HFFc6 (cell line): ENCODE measurements at places on chromosomes 16 and 17.

DNA sequence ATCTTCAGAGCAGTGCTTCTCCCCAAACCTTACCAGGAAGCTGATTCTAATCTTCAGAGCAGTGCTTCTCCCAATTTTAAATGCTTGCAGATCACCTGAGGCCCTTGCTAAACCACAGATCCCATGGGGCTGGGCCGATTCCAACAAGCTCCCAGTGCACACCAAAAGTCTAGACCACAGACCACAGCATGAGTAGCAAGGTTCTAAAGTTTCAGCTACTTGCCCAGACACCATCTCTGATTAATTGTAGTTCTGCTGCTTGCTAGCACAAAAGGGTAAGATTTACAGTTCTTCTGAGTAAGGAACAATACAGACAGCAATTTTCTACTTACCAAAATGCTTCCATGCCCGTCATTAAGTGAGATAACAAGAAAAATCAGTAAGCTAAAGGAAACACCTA lies 12.2 kb downstream of the CLEC3A start:
- DNase-seq = no peak

- DNase-seq = no peak
Observed at GRCh38 chr16:88825146-88825545, 13.4 kb upstream of the APRT start.

- DNase-seq = no peak
Observed at GRCh38 chr17:13001991-13002615, 15.7 kb downstream of the ELAC2 start.

DNA sequence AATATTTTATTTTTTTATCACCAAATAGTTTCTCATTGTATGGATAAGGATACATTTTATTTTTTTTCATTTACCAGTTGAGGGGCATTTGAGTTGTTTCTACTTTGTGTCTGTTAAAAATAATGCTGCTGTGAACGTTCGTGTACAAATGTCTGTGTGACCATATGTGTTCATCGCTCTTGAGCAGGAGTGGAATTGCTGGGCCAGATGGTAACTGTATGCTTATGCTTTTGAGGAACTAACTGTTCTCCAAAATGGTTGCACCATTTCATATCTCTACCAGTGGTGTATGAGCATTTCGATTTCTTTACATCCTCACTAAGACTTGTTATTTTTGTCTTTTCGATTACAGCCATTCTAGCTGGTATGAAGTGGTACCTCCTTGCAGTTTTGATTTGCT lies 212.5 kb upstream of the N4BP1 start:
- no peak for DNase-seq

DNA sequence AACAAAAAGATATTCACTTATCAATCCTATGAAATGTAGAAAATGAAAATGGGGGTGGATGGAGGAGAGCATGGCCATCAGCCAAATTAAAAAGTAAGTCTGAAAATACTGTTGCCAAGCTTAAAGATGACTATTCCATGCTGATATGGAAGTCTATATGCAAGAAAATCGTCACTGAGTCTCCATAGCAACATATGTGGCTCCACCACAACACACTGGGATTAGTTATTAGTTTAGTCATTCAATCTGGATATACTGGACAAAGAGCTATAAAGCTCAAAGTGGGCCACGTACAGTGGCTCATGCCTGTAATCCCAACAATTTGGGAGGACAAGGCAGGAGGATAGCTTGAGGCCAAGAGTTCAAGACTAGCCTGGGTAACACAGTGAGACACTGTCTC lies 24.7 kb upstream of the PSMD7 start:
- peak; percentile 25 for DNase-seq

GRCh38 chr16:88940862-88941817 lies 35.9 kb downstream of the CBFA2T3 start:
- no peak for DNase-seq

- DNase-seq = no peak
Observed at GRCh38 chr17:32732900-32733299, 144.0 kb downstream of the MYO1D start.

DNA sequence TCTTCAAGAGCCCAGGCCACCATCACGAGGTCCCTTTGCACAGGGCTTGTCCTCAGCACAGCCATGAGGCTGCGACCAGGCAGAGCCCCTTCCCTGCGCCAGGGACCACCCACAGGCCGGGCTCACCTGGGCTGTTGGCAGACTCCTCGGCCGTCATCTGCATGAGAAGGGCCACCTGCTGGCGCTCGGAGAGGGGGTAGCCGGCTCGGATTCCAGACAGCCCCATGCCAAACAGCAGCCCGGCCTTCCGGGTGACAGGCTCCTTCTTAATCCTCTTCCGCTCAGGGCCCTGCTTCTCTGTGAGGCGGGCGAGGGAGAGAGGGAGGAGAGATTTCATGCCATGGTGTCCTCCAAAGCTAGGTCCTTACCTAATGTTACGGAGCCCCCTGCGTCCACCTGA lies 73.4 kb downstream of the ZNF778 start:
- DNase-seq = no peak

DNA sequence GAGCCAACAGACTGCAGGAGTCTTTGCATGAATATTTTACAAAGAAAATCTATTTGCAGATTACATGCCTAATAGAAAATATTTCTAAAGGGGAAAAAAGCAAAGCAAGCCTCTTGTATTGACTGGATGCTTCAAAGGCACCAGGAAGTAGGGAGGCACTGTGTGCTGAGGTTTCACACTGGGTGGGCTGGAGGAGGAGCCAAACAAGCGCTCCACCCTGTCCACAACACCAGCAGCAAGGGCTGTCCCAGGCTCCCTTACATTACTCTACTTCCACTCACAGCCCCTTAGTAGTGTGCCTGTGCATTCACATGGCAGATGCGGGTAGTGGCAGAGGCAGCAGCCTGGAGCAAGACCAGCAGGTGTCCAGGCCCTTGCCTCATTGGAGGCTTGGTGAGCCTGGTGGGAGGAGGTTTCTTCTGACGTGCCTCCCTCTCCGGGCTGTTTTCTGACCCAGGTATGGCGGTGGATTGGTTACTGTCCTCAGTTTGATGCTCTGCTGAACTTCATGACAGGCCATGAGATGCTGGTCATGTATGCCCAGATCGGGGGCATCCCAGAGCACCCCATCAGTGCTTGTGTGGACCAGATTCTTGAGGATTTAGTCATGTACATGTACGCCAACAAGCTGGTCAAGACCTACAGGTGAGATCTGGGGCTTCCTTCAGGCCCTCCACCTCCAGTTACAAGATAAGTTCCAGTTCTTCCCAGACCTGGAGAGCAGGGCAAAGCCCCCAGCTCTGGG lies 7.0 kb upstream of the CCNF start:
- DNase-seq = no peak

DNA sequence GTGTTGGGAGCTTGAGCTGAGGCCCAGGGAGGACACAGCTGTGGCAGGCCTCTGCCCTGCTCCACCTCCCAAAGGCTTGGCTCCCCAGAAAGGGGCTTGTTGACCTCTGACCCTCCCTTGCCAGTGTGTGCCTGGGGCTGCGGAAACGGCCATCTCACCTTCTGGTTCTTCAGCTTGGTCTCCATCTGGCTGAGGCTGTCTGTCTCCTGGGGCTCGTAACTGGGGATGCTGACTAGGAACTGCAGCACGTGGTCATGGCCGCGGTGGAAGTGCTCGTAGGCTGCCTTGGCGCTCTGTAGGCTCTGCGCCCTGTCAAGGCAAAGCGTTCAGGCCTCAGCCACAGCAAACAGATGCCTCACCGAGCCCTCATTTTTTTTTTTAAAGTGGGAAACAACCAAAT lies 42.7 kb downstream of the UBN1 start:
- no peak for DNase-seq

DNA sequence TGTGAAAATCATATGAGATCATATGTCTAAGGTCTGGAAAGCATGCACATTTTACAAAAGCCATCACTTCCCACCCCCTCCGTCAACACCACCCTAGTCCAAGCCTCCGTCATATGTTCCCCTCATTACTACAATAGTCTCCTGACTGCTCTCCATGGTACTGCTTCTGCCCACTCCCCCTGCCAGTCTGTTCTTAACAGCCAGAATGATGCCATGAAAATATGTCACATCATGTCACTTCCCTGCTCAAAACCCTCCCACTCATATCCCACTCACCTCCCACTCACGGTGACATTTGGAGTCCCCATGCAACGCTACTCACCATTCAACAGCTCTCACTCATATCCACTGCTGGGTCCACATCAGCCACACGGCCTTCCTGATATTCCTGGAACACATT lies 432.3 kb downstream of the XYLT1 start:
- no peak for DNase-seq

DNA sequence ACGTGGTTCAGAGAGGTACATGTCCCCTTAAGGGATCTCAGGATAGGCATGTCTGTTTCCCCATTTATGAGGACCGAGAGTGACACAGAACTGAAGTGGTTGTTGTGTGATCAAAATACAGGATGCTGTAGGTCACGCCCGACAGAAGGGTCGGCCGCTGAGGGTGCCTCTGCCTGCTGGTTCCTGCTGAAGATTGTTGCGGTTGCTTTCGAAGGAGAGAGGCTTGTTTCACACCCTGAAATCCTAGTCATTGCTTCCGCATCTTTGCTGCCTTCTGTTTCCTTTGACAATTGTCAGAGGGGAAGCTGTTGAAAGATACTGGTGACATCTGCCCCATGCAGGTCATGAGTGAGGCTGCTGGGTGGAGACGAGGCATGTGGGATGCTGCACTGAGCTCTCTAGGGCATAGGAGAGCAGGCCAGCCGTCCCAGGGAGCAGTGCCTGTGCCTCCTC lies 3.8 kb upstream of the NAT9 start:
- DNase-seq = no peak

DNA sequence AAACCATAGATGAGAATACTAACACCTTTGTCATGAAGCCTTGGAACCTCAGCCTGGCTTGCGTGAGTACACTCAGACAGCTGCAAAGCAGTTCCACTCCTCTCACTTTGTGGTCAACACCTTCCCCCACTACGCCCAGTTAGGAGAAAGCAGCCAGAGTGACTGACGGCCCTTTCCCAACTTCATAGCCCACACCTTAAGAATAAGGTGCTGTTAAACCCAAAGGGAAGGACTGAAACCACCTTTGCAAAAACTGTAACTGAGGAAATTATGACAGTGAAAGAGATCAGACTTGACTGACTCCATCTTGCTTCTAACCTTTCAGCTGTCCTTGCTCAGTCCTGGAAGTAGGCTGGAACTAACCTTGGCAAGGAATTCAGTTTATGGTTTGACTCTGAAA lies 13.7 kb downstream of the N4BP1 start:
- DNase-seq = no peak

DNA sequence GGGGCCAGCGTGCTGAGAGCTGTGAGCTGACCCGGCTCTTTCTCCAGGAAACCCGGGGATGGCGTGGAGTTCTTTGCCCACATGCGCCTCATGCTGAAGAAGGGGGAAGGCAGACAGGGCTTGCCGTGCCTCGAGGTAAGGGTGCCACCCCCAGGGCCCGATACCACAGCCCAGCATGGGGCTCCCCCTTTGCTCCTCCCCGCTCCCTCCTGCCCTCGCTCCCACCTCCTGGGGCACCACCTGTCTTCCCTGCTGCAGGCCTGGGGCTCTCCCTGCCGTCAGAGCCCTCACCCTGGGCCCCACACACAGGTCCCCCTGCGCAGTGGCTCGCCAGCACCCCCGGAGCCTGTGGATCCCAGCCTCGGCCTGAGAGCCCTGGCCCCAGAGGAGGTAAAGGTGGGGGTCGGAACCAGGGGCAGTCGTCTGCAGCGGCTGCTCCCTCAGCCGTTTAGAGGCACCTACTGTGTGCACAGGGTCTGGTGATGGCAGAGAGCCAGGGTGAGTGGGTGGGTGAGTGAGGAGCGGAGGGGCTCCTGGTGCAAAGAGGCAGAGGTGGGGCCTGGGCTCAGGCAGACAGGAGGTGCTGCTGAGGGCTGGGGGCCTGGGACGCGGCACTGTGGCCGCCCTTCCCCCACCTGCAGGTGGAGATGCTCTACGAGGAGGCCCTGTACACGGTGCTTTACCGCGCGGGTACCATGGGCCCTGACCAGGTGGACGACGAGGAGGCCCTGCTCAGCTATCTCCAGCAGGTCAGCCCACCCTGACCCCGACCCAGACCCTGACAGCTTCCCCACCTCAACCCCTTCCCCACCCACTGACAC lies 5.6 kb downstream of the BAIAP3 start:
- DNase-seq = no peak

DNA sequence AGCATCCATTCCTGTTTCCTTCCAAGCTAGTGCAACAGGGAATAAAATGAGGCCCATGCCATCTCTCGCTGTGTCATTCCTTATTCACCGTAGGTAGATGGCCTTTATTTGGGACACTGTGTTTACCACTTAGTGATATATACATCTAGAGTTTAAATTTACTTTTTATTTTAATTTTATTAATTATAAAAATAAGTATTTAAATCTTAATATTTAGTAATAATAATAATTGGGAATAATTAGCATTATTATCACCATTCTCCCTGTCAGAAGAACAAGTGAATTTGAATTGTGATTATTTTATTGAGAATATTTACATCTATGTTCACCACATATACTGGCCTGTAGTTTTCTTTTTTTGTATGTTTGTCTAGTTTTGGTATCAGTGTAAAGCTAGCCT lies 692.9 kb upstream of the KIF2B start:
- no peak for DNase-seq

DNA sequence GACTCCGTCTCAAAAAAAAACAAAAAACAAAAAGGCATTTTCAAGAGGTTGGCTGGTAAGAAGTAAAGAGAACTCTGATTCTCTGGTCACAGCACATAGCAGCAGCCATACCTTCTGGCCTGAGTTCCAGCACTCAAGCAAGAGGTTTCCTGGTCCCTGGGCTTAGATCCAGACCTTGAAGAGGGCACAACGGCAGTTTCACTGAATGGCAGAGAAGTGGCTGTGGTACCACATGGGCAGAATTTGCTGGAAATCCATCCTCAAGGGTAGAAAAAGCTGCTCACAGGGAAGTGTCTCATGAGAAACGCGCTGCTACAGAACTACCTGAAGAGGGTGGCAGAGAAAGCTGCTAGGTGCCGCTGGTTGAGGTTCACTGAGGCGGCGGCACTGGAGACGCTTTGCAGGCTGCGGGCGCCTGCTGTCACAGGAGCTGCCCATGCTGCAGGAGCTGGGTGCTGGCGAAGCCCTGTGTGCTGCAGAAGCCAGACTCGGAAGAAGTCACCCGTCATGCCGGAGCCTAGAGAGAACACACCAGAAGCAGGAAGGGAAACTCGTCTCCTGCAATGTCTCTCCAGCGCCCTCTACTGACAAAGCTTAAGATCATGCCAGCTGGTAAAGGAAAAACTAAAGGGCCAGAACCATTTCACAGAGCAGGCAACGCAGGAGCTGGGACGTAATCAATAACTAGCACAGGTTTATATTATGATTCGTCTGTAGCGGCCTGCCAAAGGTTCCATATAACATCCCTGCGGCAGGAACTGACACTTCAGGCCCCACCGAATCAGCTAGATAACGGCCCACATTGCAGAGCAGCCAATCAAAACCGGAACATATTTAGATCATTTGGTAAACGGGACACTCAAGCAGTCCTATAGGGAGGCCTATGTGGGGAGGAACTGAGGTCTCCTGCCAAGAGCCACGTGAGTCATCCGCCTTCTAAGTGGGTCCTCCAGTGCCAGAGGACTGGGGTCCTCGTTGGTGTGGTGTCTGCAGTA lies 5.4 kb upstream of the ZNF213 start:
- DNase-seq = peak; percentile 83

- no peak for DNase-seq
Observed at GRCh38 chr17:28950752-28951427, 428 bp downstream of the PHF12 start.
